NCI-H1417 (cell line): ENCODE measurements at places on chromosomes 12 and 14.

DNA sequence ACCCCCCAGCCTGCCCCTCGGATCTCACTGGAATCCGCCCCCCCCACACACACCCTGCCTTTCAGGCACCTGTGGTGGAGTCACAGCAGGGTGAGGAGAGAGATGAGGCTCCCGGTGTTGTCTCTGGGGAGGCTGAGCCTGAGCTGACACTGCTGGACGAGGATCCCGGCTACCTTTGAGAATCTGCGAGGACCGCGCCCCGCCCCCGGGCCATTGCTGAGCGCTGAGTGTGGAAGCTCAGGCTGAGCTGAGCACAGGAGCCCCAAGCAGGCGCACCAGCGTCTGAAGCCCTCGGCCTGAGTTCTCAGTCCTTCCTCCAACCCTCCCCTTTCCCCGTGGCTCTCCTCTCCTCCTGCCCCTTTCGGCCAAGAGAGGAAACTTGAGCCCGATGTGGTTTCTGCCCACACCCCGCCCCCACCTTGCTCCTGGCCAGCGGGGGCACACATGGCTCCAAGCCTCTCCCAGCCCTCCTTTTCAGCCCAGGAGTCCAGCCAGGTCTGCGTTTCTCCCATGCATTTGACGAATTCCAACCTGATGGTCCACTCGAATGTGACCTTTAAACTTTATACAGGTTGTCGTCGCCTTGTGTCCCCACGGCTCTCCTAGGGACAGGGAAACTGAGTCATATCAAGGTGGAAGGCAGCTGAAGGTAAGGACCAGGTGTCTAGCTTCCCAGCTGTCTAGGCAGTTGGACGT, at the start of gene NFE2:
NFE2 (minus strand) TSS at position 284 of the 696 bp plus-strand sequence. CDS start 5,767 bp downstream, outside the sequence.
- peak; percentile 74 for DNase-seq

DNA sequence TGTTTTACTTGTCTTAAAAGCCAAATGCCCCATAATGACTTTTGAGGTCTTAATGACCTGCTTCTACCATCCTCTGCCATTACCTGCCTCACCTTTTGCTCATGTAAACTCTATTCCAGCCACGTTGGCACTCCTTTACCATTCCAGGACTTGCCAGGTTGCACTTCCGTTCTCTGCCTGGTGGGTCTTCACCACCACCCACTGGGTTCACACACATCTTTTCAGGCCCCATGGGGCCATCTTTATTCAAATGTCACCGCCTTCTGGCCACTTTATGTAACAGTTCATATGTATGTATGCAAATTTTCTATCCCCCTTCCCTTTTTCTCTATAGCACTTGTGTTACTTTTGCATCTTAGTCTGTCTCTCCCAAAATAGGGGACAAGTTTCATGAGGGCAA, 57.7 kb downstream of the ATP2A2 start:
- DNase-seq = no peak

- DNase-seq = no peak
Measured at GRCh38 chr14:29806124-29806517, 121.5 kb downstream of the PRKD1 start.

GRCh38 chr14:59175404-59175803, 13.1 kb upstream of the DAAM1 start:
- no peak for DNase-seq
